ENCODE measurements at places on chromosomes 12 and 14. TPM values are rescaled to one million over a fixed set of nuclear protein-coding genes. Genes with fewer than 3 reads are reported as not detected.

DNA sequence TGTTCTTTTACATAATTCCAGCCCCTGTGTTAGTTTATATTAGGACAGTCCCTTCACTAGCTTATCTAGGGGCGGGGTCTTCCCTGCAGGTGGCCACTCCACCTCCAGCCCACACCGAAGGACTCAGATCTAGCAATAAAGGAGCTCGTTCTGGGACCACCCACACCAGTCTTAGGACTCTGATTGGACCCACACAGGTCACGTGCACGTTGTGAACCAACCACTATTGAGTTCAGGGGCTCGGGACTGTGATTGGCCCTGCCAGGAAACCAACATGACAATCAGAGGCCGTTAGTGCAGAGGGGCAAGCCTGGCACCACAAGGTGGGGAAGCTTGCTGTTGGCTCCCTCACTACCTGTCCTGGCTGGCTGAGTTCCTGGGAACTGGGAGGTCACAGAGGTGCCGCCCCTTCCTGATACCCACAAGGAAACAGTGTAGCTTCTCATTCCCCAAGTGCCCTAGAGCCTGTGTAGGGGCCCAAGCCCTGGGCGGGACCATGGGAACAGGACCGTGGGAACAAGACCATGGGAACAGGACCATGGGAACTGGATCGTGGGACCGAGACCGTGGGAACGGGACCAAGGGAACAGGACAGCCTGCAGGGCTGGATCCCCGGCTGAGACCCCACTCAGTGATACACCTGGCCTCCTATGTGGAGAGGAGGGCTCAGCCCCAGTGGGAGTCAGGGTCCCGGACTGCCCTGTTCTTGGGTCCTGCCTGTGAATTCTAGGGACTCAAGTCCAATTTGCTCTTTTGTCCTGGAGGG, 297.8 kb downstream of the ADGRD1 start:
- no peak for DNase-seq

- no peak for DNase-seq
Measured at GRCh38 chr14:56585461-56586084, 6.0 kb downstream of the TMEM260 start.

DNA sequence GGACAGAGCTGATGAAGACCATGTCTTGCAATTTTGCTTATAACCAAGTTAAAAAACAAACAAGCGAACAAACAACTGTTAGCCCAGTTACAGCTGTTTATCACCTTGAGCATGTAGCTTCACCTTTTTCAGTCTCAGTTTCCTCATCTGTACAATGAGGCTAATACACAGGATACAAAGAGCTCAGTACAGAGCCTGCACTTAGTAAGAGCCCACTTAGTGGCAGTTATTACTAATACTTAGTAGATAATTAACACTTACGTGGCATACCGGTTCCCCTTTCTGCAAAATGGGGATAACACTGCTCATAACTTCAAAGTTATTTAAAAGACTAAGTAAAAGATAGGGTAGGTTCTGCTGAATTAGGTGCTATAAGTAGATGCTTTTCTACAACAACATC, 228.0 kb downstream of the MON2 start:
- no peak for DNase-seq

- DNase-seq: no peak
Measured at GRCh38 chr12:93790472-93791152, 113.4 kb downstream of the CRADD start.

C12orf42 gene
- total RNA-seq: 16.8 TPM

Data from naive thymus-derived CD8-positive, alpha-beta T cell (primary cell).